ENCODE measurements at places on chromosomes 2 and 18.
A peak's percentile ranks its signal among the peaks of the same experiment; 100 is the strongest.

- DNase-seq, result no peak
- H3K27ac ChIP-seq, result no peak overlapping the region
- H3K4me1 ChIP-seq, result no peaks in the 10 kb centered on the region
- H3K27me3 ChIP-seq, result peaks cover 9% of the 10 kb centered on the region
- H3K4me3 ChIP-seq, result no peak overlapping the region
These were observed 17.7 kb downstream of the SLC30A3 start for GRCh38 chr2:27245116-27245515.

GRCh38 chr2:216583606-216584005, 49.6 kb upstream of the IGFBP2 start:
- no peak overlapping the region for H3K4me3 ChIP-seq
- DNase-seq, result no peak
- H3K4me1 ChIP-seq, result peaks cover 16% of the 10 kb centered on the region

- H3K36me3 ChIP-seq, result no peaks in the 10 kb centered on the region
- no peak overlapping the region for H3K27ac ChIP-seq
- no peak overlapping the region for H3K4me3 ChIP-seq
- DNase-seq, result no peak
- H3K4me1 ChIP-seq, result no peaks in the 10 kb centered on the region
- H3K27me3 ChIP-seq, result peaks cover 3% of the 10 kb centered on the region
These were observed 32.1 kb upstream of the TTC39C start for GRCh38 chr18:23982155-23983079.

- no peak for DNase-seq
- peaks cover 5% of the 10 kb centered on the region for H3K27me3 ChIP-seq
- H3K36me3 ChIP-seq, result peaks cover 10% of the 10 kb centered on the region
- H3K4me1 ChIP-seq, result peaks cover 4% of the 10 kb centered on the region
- H3K27ac ChIP-seq, result no peak overlapping the region
These were observed 110.6 kb downstream of the SEPTIN10 start for GRCh38 chr2:109503191-109503590.

GRCh38 chr2:32422133-32422532, 65.3 kb downstream of the BIRC6 start:
- H3K27ac ChIP-seq, result no peak overlapping the region
- DNase-seq, result no peak
- peaks cover 3% of the 10 kb centered on the region for H3K36me3 ChIP-seq
- H3K4me1 ChIP-seq, result peaks cover 11% of the 10 kb centered on the region
- no peak overlapping the region for H3K4me3 ChIP-seq
- no peaks in the 10 kb centered on the region for H3K27me3 ChIP-seq

GRCh38 chr18:8801263-8801901, 96.0 kb downstream of the MTCL1 start:
- H3K4me1 ChIP-seq, result peaks cover 14% of the 10 kb centered on the region
- no peak overlapping the region for H3K4me3 ChIP-seq
- H3K27me3 ChIP-seq, result no peaks in the 10 kb centered on the region
- no peaks in the 10 kb centered on the region for H3K36me3 ChIP-seq
- DNase-seq, result no peak

GRCh38 chr2:48940606-48941005, 185.1 kb upstream of the LHCGR start:
- H3K27me3 ChIP-seq, result peaks cover 1% of the 10 kb centered on the region
- H3K4me1 ChIP-seq, result peaks cover 10% of the 10 kb centered on the region
- H3K27ac ChIP-seq, result no peak overlapping the region
- no peak overlapping the region for H3K4me3 ChIP-seq
- no peak for DNase-seq

DNA sequence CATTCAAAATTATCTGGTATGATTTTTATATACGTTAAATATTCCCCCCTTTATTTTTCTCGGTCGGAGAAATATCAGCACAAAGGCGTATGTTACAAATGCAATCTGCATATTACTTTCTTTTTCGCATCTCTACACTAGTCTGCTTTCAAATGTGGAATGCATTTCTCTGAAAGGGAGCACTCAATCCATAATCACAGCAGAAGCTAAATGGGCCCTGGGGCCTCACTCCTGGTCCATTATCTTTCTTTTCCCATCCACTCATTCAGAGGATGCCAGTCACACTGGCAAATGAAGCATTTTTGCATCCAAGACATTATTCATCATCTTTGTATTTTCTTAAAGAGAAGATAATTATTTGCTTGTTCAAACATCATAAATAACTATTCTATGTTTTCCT, 295.2 kb upstream of the LRP1B start:
- H3K27ac ChIP-seq, result no peak overlapping the region
- no peaks in the 10 kb centered on the region for H3K36me3 ChIP-seq
- peaks cover 5% of the 10 kb centered on the region for H3K4me1 ChIP-seq
- H3K4me3 ChIP-seq, result no peak overlapping the region
- DNase-seq, result no peak

DNA sequence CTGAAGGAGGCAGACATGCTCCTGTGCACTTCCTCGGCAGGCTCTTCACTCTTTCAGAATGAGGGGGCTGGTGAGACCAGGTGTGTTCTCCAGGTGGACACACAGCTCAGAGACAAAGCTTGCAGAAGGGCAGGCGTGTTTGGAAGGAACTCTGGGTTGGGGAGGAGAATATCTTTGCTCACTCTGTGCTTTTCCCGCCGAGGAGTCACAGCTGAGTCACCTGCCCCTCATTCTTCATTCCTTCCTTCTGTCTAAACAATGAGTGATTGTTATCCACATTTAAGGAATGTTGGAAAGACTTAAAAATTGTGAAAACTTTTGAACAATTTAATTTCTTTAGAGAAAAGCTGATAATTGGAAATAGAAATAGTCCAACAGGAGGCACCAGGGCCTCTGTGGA, 126.3 kb upstream of the TPO start:
- H3K36me3 ChIP-seq, result no peaks in the 10 kb centered on the region
- no peak overlapping the region for H3K27ac ChIP-seq
- no peak overlapping the region for H3K4me3 ChIP-seq
- H3K27me3 ChIP-seq, result peaks cover 6% of the 10 kb centered on the region

DNA sequence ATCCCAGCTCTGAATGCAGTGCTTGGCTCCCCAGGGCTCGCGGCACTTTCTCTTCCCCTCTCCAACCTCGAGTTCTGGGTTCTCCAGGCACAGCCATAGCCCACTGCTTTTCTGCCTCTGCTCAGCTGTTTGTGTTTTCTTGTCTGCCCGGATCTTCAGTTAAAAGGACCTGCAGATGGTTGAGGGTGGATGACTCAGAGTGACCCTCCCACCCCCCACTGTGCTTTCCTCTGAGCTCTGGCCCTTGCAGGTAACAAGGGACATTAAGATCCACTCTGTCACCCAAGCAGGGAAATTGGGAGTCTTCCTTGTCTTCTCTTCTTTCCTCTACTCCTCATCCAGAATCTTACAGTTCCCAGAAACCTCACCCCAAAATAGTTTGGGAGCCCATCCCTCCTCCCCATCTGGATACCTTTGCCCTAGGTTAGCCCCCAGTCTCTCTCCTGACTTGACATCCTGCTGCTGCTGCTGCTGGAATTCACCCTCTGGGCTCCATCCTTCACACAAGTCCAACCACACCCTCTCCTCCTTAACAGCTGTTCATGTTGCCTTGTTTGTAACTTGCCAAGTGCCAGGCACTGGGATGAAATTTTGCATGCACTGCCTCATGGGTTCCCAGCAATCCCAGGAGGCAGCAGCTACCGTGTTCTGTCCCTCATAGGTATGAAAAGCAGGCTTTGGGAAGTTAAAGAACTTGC, 157.9 kb upstream of the TTC39C start:
- no peaks in the 10 kb centered on the region for H3K36me3 ChIP-seq
- DNase-seq, result no peak
- peaks cover 2% of the 10 kb centered on the region for H3K27me3 ChIP-seq

GRCh38 chr2:149410701-149411484, 80.5 kb downstream of the LYPD6 start:
- H3K4me3 ChIP-seq, result no peak overlapping the region
- DNase-seq, result no peak
- peaks cover 7% of the 10 kb centered on the region for H3K27me3 ChIP-seq
- H3K36me3 ChIP-seq, result no peaks in the 10 kb centered on the region
- H3K4me1 ChIP-seq, result no peaks in the 10 kb centered on the region

DNA sequence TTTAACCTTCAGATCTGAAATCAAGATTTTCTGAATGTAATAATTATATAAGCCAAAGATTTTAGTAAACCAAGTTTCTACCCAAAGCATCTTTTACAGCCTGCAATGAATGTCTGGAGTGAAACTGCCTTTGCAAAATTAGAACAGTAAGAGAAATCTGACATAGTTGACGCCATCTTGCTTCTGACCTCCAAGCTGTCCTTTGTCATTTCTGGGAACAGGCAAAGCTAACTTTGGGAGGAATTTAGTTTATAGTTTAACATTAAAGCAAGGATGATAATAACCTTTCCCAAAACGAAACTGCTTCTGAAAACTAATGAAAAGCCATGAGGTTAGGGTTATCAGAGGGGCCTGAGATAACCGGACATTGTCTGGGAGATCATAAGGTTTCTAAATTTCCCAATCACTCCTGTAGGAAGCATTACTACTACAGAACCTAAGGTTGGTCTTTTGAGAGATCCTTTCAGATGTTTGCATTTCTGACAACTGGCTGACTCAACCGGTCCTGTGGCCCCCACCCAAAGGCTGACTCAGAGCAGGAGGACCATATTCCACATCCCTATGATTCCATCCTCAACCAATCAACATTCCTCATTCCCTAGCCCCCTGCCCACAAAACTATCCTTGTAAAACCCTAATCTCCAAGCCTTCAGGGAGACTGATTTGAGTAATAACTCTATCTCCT, 124.5 kb downstream of the TMEM131 start:
- H3K27ac ChIP-seq, result no peak overlapping the region
- H3K4me3 ChIP-seq, result peak overlapping the region; percentile 33
- DNase-seq, result no peak
- peaks cover 8% of the 10 kb centered on the region for H3K36me3 ChIP-seq
- peaks cover 2% of the 10 kb centered on the region for H3K27me3 ChIP-seq

- no peak overlapping the region for H3K27ac ChIP-seq
- no peak overlapping the region for H3K4me3 ChIP-seq
- H3K27me3 ChIP-seq, result peaks cover 6% of the 10 kb centered on the region
- DNase-seq, result no peak
- H3K4me1 ChIP-seq, result peaks cover 9% of the 10 kb centered on the region
These were observed 329.0 kb downstream of the PTPRM start for GRCh38 chr18:7896161-7896560.

GRCh38 chr18:77254711-77255405, 5.2 kb downstream of the GALR1 start:
- no peak overlapping the region for H3K4me3 ChIP-seq
- H3K36me3 ChIP-seq, result no peaks in the 10 kb centered on the region
- DNase-seq, result no peak
- no peaks in the 10 kb centered on the region for H3K4me1 ChIP-seq
- no peak overlapping the region for H3K27ac ChIP-seq
- peaks cover 11% of the 10 kb centered on the region for H3K27me3 ChIP-seq

DNA sequence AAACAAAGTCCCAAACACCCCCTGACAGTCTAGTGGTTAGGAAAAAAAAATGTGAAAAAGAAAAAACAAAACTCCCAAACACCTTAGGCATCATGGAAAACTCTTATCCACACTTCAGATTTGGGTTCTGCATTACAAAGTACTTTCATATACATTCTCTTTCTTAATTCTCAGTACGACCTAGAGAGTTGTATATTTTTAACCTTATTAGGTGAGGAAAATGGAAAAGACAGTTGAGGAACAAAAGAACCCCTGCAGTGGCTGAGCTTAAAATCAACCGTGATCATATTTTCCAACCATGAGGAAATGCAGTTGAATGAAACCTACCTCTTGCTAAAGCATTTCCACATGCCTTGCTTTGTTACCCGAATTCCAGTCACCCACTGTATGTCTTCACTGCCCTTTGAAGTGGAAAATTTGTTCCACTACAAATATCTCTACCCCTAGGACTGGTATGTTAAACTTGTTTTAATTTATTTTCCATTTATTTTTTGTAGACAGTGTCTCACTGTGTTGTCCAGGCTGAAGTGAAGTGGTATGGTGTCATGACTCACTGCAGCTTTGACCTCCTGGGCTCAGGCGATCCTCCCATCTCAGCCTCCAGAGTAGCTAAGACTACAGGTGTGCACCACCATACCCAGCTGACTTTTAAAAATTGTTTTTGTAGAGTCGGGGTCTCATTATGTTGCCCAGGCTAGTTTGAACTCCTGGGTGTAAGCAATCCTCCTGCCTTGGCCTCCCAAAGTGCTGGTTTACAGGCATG, 56.9 kb upstream of the LPIN2 start:
- H3K36me3 ChIP-seq, result no peaks in the 10 kb centered on the region
- H3K27ac ChIP-seq, result no peak overlapping the region
- H3K27me3 ChIP-seq, result no peaks in the 10 kb centered on the region
- no peak overlapping the region for H3K4me3 ChIP-seq
- no peaks in the 10 kb centered on the region for H3K4me1 ChIP-seq
- DNase-seq, result no peak

- DNase-seq, result peak; percentile 60
- H3K27ac ChIP-seq, result no peak overlapping the region
- H3K4me1 ChIP-seq, result peaks cover 43% of the 10 kb centered on the region
- peak overlapping the region; percentile 84 for H3K4me3 ChIP-seq
- peaks cover 25% of the 10 kb centered on the region for H3K27me3 ChIP-seq
- peaks cover 32% of the 10 kb centered on the region for H3K36me3 ChIP-seq
These were observed 742 bp downstream of the PXDN start for GRCh38 chr2:1743396-1744150.

DNA sequence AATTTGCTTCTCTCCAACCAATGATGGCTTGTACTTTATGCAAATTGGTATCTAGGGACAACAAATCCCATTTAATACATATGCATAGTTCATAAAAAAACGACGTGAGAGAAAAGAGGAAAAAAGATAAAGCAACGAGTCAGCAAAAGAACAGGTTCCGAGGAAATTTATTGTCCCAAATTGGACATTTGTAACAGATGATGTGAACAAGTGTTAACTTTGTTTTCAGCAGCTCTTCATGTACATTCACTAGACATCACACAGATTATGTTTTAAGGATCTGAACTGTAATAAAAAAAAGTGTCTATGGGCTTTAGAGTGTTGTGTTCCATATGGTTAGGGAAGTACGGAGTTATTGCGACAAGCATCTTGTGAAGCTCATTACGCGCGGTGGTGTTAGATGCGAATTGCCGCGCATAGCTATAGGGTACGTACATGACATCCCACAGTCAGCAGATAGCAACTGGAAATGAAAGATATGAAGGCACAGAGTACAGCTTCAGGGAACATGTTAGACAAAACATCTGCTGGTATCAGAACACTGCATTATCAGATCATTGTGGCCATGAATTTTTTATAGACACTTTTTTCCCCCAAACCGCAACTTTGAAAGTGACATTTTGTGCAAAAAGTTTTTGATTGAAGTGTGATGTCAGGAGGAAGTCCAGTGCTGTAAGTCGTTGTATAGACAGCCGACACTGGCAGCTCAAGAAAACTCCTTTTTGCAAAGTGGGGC, 1073.1 kb upstream of the FANCL start:
- DNase-seq, result no peak
- H3K4me3 ChIP-seq, result no peak overlapping the region
- no peak overlapping the region for H3K27ac ChIP-seq
- no peaks in the 10 kb centered on the region for H3K27me3 ChIP-seq
- H3K36me3 ChIP-seq, result no peaks in the 10 kb centered on the region

DNA sequence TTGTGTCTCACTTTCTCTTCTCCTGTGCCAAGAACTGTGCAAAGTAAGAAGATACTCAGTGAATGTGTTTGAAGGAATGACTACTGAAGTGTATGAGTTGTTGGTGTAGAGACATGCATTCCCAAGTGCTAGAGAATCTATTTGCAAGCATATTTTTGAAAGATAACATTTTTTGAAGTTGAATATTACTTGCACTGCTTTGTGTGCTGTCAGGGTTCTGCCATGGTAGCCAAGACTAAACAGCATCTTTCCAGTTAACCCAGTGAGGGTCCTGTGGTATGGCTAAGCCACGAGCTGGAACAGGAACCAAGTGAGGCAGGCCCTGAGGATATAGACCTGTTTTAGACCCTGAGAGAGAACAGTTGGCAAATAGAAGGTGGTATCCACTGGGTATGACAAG, 35.2 kb upstream of the EFEMP1 start:
- no peaks in the 10 kb centered on the region for H3K36me3 ChIP-seq
- H3K27ac ChIP-seq, result no peak overlapping the region
- DNase-seq, result no peak
- H3K4me1 ChIP-seq, result peaks cover 3% of the 10 kb centered on the region
- no peaks in the 10 kb centered on the region for H3K27me3 ChIP-seq
- H3K4me3 ChIP-seq, result no peak overlapping the region
